ENCODE measurements at places on chromosomes 6 and 20.

- no peak for DNase-seq
These were observed 515.5 kb upstream of the NOX3 start for GRCh38 chr6:155970876-155971708.

- no peak for DNase-seq
These were observed 690.7 kb downstream of the DOK5 start for GRCh38 chr20:55166063-55166462.

DNA sequence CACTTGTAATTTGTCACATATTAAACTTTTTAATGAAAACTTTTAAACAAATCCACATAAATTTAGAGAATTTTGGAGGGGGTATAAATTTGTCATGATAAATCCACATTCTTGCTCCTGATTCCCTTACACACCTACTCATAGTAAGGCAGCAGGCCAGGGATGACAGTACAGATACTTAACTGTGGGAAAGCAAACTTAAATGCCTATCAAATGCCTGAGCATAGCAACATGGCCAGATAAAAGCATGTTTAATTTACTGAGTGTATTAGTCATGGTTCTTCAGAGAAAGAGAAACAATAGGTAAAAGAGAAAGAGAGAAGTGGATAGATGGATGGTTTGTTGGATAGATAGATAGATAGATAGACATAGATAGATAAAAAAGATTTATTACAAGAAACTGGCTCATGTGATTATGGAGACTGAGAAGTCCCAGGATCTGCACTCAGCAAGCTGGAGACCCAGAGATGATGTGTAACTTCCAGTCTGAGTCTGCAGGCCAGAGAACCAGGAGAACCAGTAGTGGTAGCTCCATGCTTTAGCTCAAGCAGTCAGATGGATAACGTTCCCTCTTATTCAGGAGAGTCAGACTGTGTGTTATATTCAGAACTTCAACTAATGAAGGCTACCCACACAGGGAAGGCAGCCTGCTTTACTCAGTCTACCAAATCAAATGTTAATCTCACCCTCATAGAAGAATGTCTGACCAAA is 15.9 kb upstream of the ADGRF1 start:
- DNase-seq, result no peak

DNA sequence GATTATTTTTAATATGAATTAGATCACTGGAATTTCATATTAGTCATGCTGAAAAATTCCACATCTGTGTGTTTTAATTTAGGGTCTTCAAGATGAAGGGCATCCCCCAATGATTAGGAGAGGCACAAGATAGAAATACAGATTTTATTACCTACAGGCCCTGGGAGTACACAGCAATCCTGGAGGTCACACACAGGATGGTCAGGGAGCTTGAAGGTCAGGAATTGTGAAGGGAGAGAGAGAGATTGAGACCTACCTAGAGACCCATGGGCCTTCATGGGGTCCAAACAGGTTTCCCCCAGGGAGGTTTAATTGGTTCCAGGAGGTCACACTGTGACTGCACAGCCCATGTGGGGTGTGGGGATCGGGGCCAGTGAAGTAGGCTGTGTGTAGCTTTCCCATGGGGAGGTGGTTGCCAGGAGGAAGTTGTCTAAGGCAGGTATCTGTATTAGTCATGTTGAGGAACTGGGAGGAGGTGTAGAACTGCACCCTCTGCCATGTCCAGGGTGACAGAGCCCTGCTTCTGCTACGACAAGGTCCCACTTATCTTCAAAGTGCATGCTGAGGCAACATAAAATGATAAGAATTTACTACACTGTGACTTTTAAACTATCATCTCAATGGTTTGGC is 18.3 kb downstream of the SNX9 start:
- no peak for DNase-seq

DNA sequence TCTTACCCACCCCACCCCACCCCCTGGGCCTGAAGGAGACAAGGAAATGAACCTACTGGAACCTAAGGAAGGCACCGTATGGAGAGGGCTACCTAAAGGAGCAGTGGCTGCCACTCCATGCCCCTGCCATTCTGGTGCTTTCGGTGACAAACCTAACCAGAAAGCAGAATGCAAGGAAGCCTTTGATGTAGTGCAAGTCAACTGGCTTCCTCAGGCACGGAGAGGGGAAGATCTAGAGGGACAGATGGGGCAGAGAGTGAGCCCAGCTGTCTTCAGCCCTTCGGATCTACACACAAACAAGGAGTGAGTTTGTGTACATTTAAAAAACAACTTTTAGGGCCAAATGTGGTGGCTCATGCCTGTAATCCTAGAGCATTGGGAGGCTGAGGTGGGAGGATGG is 39.5 kb downstream of the PPP1R16B start:
- no peak for DNase-seq

DNA sequence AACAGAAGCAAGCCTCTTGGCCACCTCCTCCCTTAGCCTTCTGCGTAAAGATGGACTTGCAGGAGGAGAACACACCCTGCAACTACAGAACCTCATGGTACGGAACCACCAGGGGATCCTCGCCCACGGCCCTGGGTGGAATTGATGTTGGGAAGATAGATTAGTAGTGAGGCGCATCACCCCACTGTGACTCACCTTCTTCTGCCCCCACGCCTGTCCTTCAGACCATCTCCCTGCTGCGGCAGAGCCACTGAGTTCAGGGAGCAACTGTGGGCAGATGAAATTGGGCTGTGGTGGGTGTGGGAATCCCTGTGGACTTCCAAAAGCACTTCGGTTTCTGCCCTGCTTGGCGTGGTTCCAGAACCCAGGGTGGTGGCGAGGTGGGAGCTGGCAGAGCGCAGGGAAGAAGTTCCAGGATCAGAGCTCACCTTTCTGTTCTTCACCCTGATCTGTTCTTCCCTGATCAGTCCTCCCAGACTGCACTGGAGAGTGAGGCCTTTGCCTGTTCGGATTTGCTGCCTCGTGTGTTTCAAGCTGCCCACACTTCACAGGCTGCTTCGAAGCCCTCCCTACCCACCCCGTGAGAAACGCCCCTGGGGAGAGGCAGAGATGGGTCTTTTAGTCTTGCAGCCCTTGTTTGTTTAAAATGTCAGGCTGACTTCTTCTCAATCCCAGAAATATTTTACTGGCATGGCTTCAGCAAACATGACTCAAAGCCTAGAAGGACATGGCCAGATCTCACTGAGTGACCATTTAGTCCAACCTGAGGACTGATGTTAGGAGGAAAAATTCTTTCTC is 92.8 kb upstream of the MLN start:
- DNase-seq, result no peak

DNA sequence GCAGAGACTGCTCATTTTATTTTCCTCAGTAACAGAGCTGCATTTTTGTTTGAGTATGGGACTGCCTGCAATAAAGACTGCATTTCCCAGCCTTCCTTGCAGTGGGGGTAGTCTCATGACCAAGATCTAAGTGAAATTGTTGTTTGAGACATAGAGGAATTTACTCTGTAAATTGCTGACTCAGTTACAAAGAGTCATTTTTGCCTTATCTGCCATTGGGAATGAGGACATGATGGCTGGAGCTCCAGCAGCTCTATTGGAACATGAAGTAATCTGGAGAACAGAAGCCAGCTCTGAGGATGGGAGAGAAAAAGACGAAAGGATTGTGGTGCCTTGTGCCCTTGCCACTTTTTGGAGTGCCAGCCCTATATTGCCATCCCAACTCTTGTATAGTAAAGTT is 2.1 kb upstream of the CST11 start:
- DNase-seq, result no peak

- DNase-seq, result no peak
These were observed 18.1 kb downstream of the PLEKHG1 start for GRCh38 chr6:150617496-150618460.

DNA sequence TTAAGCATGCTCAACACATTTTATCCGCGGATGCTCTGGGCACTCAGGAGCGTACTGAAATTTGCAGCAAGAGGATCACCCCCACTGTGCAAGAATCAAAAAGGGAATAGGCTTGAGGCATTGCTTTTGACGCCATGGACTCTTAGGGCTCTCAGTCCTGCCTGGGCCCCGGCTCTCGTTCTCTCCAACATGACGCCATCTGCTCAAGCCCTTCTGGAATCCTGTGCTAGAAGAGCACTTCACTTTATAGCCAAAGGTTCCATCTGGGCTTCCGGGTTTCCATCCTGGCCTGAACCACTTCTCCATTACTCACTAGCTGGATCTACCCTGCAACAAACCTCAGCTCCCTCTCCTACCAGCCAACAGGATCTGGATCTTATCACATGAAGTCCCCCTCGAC is 105.3 kb downstream of the FOXF2 start:
- no peak for DNase-seq

- no peak for DNase-seq
These were observed 10.5 kb downstream of the STMN3 start for GRCh38 chr20:63642527-63643247.

- peak; percentile 54 for DNase-seq
These were observed 11.4 kb downstream of the SLC2A4RG start for GRCh38 chr20:63750807-63751470.

GRCh38 chr6:63824722-63825121 is 189.1 kb downstream of the PHF3 start:
- no peak for DNase-seq

DNA sequence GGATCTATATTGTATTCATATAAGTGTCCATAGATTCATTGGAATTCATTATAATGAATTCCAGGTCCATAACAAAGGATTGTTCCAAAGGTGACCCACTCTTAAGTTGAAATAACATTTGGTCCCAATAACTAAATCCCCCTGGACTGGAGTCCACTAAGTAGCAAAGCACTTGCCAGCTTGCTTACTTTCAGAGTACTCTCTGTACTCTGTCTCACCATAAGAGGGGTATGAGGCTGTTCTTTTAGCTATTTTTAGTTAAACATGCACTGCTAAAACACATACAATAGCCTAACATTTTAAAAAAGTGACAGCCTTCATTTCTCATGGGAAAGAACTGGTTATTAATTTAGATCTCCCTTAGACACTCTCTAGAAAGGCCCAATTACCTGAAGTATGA is 16.7 kb upstream of the ARHGAP18 start:
- DNase-seq, result no peak
